HCT116 (cell line): ENCODE measurements at places on chromosomes 4 and X. TPM values are rescaled to one million over a fixed set of nuclear protein-coding genes. Genes with fewer than 3 reads are reported as not detected.

The ATOH1 gene
- not detected for total RNA-seq

The SLC25A53 gene
- total RNA-seq: 3.4 TPM

The L1CAM gene
- 14.8 TPM for total RNA-seq

DNA sequence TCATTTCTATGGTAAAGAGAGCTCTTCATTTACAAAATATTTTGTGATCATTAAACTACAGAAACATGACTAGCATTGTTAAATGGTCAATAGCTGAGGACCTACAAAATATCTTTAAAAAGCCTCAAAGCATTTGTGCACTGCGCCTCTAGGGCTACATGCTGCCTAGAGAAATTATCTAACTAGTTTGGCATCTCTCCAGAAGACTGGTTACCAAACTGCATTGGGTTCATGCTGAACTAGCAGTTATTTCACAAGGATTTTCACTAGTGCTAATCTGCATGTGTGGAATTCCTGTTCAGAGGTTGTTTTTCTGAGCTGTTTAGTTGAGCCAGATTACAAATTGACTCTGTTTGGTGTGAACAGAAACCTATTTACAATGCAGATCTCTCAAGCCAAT lies 58.5 kb upstream of the PITX2 start:
- H3K36me3 ChIP-seq: no peaks in the 10 kb centered on the region
- no peak overlapping the region for H3K27ac ChIP-seq
- no peaks in the 10 kb centered on the region; the same call in 1 of the 2 replicates for H3K4me1 ChIP-seq
- DNase-seq: no peak
- H3K27me3 ChIP-seq: no peaks in the 10 kb centered on the region

GRCh38 chr4:176758731-176759130 lies 34.0 kb downstream of the VEGFC start:
- H3K4me3 ChIP-seq: no peak overlapping the region
- H3K36me3 ChIP-seq: no peaks in the 10 kb centered on the region
- H3K27ac ChIP-seq: no peak overlapping the region
- H3K4me1 ChIP-seq: no peaks in the 10 kb centered on the region
- no peak for DNase-seq

- no peaks in the 10 kb centered on the region for H3K4me1 ChIP-seq
- H3K36me3 ChIP-seq: no peaks in the 10 kb centered on the region
- H3K27me3 ChIP-seq: no peaks in the 10 kb centered on the region
- no peak overlapping the region for H3K4me3 ChIP-seq
- no peak overlapping the region for H3K27ac ChIP-seq
Measured at GRCh38 chr4:35697210-35697736, 547.0 kb downstream of the ARAP2 start.

DNA sequence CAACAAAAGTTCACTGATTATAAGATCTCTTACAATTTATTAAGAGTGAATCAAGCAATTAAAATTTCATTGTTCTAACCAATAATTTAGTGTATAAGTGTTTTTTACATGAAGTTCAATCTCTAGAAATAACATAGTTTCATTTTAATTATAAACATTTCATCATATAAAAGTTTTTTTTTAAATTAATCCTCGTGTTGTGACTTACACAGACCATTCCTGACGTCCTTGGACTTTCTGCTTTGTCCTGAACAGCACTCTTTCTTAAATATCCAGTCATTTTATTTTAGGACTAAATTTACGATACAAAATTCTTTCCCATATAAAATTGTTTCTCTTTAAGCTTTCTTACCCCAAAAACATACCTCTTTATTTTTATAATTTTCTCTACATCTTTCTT lies 841.7 kb upstream of the POU3F4 start:
- no peak for DNase-seq
- no peaks in the 10 kb centered on the region for H3K4me1 ChIP-seq
- H3K27me3 ChIP-seq: no peaks in the 10 kb centered on the region
- H3K36me3 ChIP-seq: no peaks in the 10 kb centered on the region

GRCh38 chr4:73432169-73433000 lies 3.6 kb upstream of the AFP start:
- no peak overlapping the region for H3K4me3 ChIP-seq
- DNase-seq: no peak
- no peak overlapping the region for H3K27ac ChIP-seq
- H3K4me1 ChIP-seq: no peaks in the 10 kb centered on the region
- no peaks in the 10 kb centered on the region for H3K36me3 ChIP-seq
- H3K27me3 ChIP-seq: no peaks in the 10 kb centered on the region

DNA sequence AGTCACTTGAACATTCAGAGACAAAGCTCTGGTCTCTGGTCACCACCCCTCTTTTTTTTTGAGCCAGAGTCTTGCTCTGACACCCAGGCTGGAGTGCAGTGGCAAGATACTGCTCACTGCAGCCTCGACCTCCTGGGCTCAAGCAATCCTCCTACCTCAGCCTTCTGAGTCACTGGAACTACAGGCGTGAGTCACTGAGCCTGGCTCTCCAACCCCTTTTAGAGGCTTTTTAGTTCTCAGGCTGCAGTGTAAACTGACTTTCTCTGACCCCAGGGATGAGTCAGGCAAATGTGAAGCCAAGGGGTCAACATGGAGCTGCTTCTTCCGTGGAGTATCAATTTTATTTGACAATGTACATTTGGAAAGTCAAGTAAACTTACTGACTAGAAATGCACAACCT lies 229.2 kb downstream of the PTTG2 start:
- H3K27me3 ChIP-seq: no peaks in the 10 kb centered on the region
- peak overlapping the region; percentile 46 for H3K4me3 ChIP-seq
- H3K36me3 ChIP-seq: no peaks in the 10 kb centered on the region
- peaks cover 36% of the 10 kb centered on the region for H3K4me1 ChIP-seq
- DNase-seq: peak; percentile 90

DNA sequence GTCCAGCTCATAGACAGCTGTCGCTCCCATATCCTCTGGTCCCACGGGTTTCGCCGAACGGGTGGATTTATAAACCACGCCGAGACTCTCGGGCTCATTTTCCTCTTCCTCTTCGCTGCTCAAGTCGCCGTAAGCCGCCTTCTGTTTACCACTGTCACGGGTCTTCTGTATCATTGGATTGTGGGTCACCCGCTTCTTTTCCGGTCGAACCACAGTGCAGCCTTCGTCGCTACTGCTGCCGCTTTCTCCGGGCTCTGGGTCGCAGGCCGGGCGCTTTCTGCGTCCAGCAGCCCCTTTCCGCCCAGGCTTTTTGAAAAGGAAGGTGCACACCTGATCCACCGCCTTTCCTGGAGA lies 311 bp downstream of the RNF113A start:
- 0 out of 2 replicates have a peak, but pooled peaks cover 3% of the 10 kb centered on the region for H3K36me3 ChIP-seq
- H3K27ac ChIP-seq: peak overlapping the region; percentile 94
- no peaks in the 10 kb centered on the region for H3K27me3 ChIP-seq
- DNase-seq: no peak
- peak overlapping the region; percentile 74 for H3K4me3 ChIP-seq
- H3K4me1 ChIP-seq: peaks cover 6% of the 10 kb centered on the region; the same call in 1 of the 2 replicates
